ENCODE measurements at places on chromosomes 3 and 15.
A peak's percentile ranks its signal among the peaks of the same experiment; 100 is the strongest.

GRCh38 chr3:172203522-172204258 is 164.3 kb downstream of the FNDC3B start:
- DNase-seq = no peak

GRCh38 chr3:65385805-65386204 is 652.9 kb downstream of the MAGI1 start:
- DNase-seq = no peak

GRCh38 chr15:47822048-47822447 is 104.7 kb downstream of the SEMA6D start:
- DNase-seq = no peak

DNA sequence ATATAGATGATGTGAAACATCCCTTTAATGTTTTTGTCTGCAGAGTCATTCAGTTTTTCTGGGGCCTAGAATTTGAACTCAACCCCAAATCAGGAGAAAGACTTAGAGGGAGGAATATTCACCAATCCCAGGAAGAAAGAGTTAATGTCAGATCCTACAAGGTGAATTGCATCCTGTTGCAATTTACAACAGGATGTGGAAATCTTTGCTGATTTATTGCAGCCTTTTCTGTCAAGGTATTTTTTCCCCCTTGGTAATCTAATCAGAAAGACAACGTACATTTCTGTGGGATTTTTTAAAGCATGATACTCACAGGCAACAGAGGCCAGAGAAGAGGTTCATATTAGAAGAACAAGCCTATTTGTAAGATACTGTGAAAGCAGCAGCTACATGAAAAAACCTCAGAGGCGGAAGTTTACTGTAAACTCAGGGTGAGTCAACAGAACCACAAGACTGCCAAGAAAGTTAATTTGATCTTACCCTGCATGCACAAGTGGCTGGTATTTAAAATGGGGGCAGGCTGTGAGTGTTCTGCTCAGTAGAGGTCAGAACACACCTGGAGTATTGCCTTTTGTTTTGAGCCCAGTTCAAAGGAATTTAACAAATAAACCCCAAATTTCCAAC is 531.9 kb downstream of the AGBL1 start:
- DNase-seq = no peak

DNA sequence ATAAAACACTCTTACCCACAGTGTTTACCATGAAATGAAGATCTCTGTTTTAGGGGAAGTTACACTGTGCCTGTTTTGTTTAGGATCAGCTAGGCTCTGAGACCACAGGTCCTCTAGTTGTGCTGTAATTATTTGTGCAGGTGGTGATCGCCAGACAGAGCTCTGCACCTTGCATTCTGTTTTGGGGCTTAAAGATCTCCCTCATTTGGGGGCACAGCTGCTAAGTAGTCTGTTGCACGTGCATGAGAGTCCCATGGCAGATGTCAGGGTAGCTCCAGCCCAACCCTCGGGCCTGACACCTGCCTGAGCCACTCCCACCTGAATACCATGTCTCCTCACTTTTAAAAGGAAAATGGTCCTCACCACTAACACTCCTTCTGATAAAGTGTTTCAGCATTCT is 12.4 kb downstream of the C3orf20 start:
- no peak for DNase-seq

DNA sequence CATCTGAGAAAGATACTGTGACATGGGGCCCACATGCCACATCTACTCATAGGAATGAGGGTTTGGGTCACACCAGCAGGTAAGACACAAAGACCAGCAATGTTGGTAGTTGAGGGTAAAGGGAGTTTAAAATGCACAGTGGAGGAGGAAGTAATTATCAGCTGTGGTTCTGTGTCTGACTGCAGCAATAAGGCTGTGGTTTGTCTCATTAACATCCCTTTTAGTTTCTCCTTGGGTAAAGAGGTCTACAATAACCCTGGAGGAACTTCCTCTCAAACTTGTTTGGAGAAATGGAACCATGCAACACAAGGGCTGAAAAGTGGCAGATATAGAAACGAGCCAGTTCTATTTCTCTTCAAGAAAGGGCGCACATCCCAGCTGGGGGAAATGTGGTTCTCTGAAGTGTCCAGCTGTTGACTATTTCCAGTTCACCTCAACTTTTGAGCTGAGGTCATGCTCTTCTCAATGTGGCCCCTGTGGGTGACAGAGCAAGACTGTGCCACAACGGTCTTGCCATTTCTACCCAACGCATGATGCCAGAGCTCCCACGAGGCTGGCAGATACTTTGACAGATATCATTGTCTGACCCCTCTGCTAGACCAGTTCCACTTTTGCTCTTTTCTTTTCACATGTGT is 234.3 kb downstream of the SQOR start:
- DNase-seq = no peak

- no peak for DNase-seq
Measured at GRCh38 chr15:89098281-89098680, 10.0 kb downstream of the ABHD2 start.

DNA sequence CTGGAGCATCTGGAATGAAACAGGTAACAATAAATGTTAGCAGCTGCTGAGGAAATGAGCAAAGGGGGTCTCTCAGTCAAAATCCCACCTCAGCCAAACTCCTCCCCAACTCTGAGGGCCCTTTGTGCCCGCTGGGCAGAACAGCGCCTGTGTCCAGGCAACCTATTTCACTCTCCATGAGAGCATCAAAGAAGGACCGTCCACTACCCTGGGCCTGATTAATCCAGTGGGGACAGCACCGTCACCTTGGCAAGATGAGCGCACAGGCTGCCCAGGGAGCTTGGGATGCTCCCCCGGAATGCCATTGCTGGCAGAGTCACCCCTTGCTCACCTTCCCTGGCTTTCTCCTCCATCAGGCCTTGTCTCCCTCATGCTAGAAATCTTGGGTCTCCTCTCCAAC is 97.4 kb upstream of the HACD2 start:
- DNase-seq = no peak

DNA sequence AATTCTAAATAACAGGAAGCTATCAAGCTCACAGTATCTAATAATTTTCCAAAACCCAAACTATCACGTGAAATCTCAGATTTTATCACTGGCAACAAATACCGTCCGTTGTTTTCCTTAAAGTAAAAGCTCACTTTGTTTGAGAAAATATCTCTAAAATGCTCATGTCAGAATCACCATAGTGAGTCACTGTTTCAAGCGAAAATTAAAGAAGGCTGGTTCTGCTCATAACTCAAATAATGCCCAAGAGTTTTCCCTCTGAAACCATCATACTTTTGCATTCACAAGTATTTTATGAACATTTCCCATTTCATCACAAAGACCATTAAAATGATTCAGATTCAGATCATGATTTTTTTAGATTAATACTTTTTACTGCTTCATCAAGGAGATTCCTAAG is 50.6 kb downstream of the TBL1XR1 start:
- DNase-seq = no peak

DNA sequence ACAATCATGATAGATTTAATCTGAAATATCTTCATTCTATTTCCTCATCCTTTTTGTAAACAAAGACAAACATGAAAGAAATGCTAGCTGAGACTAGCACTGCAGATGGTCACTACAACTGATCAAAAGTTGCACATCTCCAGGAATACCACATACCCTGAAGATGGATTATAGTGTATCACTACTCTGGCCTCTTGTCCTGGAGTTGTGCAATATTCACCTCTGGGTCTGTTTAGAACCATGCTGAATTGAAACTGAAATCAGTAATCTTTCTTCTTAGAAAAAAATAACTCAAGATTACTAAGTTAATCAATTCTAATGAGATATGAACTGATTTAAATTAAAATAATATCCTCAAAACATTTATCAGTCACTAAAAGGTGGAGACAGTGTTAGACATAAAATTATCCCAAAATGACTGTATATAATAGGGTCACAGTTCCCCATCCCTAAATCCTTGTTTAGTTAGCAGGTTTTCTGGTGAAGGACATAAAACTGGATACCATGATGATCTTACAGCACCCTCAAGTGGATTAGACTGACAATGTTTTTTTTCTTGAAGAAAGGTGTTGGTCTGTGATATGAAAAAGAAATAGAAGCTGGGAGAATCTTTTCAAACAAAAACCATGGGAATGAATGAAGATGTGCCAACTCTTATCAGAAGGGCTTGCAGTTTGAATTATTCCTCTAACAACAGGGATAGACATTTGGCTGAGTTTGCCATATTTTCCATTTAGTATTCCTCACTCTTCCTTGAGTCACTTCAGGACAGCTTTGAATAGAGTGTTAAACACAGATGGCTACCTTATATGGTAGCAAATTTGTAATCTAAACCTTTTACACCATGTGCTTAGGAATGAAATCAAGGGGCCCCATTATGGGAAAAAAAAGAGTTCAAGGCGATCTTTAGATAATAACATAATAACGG is 7.1 kb upstream of the TTC14 start:
- DNase-seq = no peak

DNA sequence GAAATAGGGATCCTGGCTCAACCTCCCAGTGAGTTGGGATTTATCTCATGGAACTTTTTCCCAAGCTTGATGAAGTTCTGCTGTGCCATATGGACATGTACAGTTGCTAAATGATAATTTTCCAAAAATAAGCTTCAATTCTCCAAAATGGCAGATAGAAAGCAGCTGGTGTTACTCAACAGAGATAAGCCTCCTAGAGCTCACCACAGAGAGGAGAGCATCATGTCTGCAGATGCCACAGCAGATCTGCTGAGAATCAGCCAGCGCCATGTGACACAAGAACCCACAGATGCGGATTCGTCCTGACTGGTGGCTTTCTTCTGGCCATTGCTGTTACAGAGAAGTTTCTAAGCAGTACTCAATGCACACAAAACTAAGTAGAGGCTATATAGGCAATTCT is 50.6 kb downstream of the AGTR1 start:
- peak; percentile 37 for DNase-seq

DNA sequence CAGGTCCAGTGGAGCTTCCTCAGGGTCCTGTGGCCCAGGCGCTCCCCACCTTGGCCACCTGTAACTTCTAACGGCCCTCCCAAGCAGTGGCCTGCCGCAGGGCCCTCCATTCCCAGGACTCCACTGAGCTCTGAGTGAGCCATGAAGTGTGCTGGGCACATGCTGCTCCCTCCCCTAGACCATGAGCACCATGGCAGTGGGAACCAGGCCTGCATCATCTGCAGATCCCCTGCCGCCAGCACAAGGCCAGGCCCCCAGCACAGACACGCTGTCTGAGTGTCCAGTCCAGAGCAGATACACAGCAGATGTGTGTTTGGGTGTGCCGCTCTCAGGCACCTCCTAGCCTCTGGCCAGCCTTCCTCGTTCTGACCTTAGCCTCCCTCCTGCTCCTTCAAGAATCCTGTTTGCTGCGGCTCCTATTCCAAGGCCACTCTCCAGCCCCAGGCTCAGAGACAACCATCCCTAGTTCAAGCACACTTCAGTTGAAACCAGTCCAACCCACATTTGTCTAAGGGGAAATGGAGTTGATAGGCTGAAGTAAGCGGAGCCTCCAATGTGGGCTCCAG is 7.0 kb upstream of the KLF15 start:
- DNase-seq = no peak

DNA sequence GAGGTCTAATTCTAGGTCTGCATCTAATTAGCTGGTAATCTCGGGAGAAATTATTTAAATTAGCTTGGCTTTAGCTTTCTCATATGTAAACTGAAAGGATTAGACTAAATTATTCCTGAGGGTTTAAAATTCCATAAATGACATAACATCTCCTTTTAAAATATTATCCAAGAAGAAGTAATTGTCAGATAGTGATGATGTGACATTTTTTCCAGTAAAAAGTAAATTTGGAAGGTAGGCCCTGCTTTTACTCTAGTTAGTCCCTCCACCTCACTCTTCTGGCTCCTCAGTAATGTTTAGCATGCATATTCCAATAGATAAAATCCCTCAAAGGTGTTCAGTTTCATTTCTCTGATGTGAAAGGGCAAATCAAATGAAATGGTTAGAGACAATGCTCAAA is 215.7 kb downstream of the FHIT start:
- no peak for DNase-seq

DNA sequence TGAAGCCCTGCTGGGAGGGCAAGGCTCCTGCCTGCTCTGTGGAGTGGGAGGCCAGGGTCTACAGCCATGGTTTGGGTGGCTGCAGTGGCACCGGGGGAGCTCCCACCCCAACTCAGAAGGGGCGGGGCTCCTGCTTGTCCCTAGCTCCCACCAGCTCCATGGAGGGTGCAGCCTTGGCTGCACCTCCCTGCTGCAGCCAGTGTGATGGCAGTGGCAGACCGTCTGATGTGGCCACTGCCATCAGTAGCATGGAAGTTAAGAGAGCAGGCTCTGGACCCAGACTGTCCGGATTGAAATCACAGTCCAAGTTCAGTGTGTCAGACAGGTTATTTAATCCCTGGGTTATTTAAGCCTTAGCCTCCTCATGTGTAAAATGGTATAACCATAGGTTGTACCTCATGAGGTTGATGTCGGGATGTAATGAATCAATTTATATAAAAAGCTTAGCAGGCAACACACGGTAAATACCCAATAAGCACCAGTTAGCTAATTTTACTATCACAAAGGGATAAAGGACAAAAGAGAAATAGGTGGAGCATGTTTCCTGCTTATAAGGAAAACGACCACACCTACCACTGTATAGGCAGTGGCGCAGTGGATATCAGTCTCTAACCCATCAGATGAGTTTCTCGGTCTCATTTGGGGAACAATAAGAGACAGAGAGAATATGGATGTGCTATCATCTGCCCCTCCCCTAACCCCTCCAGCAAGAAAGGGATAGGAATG is 13.1 kb upstream of the NR1I2 start:
- DNase-seq = no peak

- no peak for DNase-seq
Measured at GRCh38 chr15:87712211-87712610, 544.3 kb downstream of the NTRK3 start.
